ENCODE measurements at places on chromosomes 11 and 22.
A peak's percentile ranks its signal among the peaks of the same experiment; 100 is the strongest.

DNA sequence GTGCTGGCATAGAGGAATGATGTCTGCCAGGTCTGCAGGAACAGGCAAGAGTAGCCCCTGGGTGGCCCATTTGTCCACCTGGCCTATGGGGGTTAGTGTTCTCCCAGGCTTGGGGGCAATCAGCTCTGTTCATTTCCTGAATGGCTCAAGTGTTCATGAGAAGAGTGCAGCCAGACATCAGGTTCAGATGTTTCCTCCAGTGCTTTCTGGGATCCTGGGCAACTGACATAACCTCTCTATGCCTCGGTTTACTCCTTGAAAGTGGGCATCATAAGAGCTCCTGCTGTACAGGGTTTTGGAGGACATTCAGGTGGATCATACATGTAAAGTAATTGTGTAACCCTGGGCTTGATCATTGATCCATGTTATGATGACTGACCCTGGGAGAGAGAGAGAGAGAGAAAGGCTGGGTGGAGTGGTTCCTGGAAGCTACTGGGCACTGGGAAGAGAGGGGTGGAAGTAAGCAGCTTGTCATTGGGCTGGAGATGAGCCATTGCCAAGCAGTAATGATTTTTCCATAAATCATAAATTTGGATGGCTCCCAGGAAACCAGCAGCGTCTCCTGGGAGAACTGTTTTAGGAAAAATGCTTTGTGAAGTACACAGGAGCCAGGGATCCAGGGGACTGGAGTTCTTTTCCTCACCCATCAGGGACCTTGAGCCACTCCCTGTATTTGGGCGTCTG is 30.2 kb upstream of the ACCSL start:
- no peak for DNase-seq

GRCh38 chr11:69244266-69244665 is 49.7 kb upstream of the MYEOV start:
- DNase-seq = no peak

DNA sequence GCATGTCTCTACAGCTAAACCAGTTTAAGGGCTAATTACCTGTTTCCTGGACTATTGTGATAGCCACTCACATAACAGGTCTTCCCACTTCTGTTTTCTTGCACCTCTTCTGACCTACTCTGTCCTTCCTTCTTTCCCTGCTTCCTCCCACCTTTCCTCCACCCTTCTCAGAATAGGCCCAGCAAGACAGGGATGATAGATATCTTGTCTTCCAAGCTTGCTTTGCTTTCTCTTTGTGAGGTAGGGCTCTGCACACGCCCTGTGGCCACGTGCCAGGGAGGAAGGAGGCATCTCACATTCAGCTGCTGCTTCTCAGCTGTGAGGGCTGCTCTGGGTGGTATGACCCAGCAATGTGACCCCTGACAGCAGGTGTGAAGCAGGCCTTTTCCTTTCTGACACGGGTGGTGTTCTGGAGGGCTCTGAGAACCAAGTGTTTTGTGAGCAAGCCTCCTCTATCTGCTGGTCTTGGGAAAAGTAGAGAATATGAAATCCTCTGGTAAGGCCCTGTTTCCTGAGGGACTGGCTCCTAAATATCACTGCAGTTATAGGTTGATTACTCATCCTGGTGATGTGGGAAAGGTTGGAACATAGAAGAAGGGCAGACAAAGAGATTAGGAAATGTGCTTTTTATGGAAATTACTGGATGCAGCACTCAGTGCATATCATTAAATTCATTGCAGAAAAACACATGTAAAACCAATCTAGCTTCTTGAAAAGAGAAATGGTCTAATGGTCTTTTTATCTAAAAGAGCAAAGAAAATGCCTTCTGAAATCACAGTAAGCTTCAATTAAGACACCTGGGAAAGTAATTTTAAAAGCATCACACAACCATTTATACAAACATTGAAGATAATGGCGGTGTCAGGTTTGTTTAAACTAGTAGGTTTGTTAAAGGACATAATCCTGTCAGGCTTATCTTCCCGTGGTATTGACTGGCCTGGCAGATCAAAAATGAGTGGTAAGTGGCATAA is 8.5 kb downstream of the AMOTL1 start:
- no peak for DNase-seq

- DNase-seq = peak; percentile 13
Measured at GRCh38 chr11:8019314-8020243, 32.4 kb downstream of the EIF3F start.

- no peak for DNase-seq
Measured at GRCh38 chr11:28659716-28660348, 551.6 kb downstream of the METTL15 start.

GRCh38 chr11:15519911-15520310 is 405.2 kb downstream of the INSC start:
- no peak for DNase-seq

DNA sequence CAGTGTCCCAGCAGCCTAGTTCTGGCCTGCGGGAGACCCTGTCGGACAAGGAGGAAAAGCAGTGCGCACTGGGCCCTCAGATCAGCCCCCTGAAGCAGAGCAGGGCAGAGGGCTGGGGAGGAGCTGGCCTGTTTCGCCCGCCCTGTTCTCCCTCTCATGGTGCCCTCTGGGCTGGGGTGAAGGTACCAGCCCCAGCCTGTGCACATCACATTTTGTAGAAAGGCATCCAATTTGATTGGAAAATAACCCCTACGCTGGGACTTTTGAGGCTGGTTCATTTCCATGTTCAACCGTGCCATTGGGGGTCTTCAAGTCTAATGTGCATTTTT is 832 bp upstream of the NAP1L4 start:
- DNase-seq = no peak

DNA sequence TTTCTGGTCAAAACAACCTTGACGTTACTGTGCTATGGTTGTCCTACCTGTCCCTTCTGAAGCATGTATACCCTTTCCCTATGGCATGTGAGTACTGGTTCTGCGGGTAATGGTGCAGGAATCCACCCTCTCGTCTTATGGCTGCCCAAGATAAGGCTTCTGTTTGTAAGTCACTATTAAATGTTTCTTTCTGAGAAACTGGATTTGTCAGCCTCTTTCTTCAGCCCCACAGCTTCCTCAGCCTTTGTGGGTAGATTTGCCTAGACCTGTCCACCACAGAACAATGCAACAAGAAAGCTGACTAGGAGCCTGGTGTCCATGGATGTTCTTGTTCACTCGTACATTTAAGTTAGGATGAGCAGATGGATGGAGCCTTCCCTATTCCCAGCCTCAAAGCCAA is 14.4 kb downstream of the MMP7 start:
- DNase-seq = no peak

DNA sequence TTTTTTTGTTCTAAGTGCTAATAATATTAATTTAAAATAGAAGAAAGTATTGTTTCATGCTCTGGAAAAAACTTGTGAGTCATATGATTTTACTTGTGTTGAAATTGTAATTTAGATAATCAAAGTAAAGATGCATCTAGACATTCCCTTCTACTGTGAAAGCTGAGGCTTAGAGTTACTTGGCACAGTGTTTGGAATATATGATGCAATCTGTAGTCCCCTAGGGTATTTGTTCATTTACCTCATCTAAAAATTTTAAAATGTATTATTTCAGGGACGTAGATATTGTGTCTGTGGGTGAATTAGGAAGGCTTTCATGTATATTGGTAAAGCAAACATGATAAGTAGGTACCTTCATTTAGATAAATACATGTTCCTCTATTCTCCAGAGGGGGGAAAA is 793.5 kb upstream of the CNTN5 start:
- no peak for DNase-seq

DNA sequence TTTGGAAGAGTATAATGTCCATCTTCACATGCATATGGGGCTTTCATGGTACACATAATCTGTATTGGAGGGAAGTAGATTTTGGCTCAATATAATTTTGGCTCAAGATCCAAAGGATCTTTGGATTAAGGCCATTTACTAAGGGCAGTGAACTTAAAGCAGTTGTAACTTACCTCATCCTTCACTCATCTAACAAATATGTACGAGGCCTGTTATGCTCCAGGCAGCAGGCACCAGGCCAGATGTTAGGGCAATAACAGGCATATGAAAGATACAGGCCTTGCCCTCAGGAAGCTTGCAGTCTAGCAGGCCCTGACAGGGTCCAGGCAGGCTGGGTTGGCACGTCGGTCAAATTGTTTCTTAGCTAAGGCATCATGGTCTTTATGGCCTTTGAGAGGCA is 44.6 kb downstream of the LIF start:
- DNase-seq = no peak

- no peak for DNase-seq
Measured at GRCh38 chr11:131584785-131585592, 214.6 kb downstream of the NTM start.

DNA sequence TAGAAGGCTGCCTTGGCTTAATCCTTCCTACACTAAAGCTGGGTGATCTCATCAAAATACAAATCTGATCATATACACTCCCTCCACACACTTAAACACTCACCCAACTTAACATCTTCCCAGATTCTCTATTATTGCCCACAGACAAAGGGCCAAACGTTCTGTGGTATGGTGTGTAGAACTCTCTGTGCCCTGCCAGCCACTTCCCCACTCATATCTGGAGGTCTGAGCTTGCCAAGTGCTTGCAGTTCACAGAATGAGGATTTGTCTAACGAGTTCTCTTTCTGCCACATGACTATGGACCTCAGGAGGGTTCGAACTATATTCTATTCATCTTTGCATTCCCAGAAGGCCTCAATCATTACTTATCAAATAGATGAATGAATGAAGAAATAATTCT is 77.6 kb downstream of the MPPED2 start:
- no peak for DNase-seq

- no peak for DNase-seq
Measured at GRCh38 chr22:30423301-30423958, 2.1 kb upstream of the MTFP1 start.

GRCh38 chr22:47596176-47596690 is 833.8 kb downstream of the TBC1D22A start:
- no peak for DNase-seq

DNA sequence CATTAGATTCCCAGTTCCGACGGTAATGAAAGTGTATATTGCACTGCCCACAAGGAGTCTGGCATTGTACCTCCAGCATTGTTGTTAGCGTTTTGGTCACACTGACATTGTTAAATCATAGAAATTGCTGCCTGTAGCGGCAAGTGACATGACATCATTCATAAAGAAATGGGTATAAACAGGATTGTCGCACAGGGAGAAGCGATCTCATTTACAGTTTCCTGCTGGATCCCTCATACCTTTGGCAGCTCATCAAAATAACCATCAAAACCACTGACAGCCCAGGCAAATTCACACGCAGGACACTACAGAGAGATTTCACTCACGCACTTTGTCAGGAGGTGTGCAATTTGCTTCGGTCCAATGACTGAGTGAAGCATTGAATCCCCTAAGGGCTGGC is 3.5 kb downstream of the HTR3B start:
- no peak for DNase-seq

GRCh38 chr22:31080164-31080847 is 812 bp upstream of the SMTN start:
- DNase-seq = no peak

GRCh38 chr11:30328681-30329080 is 5.8 kb downstream of the ARL14EP start:
- DNase-seq = no peak

All from kidney capillary endothelial cell (primary cell).